ENCODE measurements at places on chromosomes 7 and 10.

DNA sequence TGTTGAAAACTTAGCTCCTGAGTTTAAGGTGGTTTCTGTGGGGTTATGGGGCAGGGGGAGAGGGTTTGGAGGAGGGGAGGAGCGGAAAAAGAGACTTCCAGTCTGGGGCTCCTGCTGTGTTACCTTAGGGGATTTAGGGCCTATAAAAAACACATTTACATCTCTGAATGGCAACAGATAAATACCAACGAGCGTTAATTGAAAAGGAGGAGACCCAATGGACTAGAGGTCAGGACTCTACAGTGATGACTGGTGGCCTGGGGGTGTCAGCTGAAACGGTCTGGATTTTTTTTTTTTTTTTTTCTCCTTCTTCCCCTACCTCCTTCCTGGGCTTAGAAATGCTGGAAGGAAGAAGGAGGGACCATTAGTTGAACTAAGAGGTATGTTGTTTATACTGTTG lies 47.4 kb downstream of the AUTS2 start:
- no peak for DNase-seq

- DNase-seq, result no peak
Measured at GRCh38 chr7:157661611-157661975, 324.8 kb downstream of the DNAJB6 start.

GRCh38 chr7:47249361-47249760 lies 332.6 kb downstream of the TNS3 start:
- DNase-seq, result no peak

DNA sequence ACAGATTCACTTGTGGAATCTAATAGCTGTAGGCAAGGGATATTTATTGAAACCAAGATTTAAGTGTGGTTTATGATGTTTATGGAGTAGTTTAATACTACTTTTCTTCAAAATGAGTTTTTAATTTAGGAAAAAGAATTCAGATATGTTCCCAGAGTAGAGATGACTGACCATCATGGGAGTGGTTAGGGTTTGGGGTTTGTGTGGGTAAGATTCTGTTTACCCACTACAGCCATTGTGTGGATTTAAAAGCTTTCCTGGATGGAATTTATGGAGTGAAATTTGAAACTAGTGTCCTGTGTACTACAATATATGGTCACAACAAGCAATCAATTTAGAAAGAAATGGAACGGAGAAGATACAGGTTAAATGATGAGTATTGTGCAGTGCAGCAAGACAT lies 453.5 kb downstream of the AUTS2 start:
- no peak for DNase-seq

DNA sequence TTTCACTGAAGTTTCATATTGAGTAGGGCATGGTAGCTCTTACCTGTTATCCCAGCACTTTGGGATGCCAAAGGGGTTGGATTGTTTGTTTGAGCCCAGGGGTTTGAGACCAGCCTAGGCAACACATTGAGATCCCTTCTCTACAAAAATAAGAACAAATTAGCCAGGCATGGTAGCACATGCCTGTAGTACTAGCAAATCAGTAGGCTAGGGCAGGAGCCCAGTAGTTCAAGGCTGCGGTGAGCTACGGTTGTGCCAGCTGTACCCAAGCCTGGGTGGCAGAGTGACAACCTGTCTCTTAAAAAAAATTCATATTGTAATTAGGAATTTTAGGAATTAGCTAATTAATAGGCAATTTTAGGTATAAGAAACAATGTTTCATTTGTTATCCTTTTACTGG lies 18.0 kb downstream of the BBIP1 start:
- no peak for DNase-seq

- DNase-seq, result no peak
Measured at GRCh38 chr7:100486753-100487446, 3.2 kb downstream of the NYAP1 start.

DNA sequence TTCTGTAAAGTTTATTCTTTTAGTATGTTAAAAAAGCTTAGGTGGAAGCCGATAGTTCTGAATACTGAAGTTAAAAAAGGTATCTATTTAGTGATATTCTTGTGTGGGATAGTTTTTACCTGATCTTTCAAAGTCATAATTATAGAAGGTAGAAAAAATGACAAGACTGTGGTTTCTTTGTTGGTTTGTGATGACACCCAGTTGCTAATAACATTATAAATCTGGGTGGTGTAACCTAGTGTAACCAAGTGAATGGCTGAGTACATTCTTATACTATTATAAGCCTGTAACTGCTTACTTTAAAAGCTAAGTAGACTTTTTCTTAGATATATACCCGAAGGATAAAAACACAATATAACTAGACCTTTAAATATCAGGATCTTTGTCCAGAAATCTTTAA lies 2.3 kb downstream of the CDK13 start:
- DNase-seq, result no peak

- no peak for DNase-seq
Measured at GRCh38 chr7:50962962-50963374, 180.3 kb upstream of the GRB10 start.

- no peak for DNase-seq
Measured at GRCh38 chr7:108809356-108809755, 239.7 kb downstream of the DNAJB9 start.

- no peak for DNase-seq
Measured at GRCh38 chr10:75607576-75607975, 176.2 kb downstream of the LRMDA start.

- DNase-seq, result no peak
Measured at GRCh38 chr10:18351421-18351820, 211.2 kb downstream of the CACNB2 start.

GRCh38 chr7:157508477-157508881 lies 171.7 kb downstream of the DNAJB6 start:
- DNase-seq, result no peak

DNA sequence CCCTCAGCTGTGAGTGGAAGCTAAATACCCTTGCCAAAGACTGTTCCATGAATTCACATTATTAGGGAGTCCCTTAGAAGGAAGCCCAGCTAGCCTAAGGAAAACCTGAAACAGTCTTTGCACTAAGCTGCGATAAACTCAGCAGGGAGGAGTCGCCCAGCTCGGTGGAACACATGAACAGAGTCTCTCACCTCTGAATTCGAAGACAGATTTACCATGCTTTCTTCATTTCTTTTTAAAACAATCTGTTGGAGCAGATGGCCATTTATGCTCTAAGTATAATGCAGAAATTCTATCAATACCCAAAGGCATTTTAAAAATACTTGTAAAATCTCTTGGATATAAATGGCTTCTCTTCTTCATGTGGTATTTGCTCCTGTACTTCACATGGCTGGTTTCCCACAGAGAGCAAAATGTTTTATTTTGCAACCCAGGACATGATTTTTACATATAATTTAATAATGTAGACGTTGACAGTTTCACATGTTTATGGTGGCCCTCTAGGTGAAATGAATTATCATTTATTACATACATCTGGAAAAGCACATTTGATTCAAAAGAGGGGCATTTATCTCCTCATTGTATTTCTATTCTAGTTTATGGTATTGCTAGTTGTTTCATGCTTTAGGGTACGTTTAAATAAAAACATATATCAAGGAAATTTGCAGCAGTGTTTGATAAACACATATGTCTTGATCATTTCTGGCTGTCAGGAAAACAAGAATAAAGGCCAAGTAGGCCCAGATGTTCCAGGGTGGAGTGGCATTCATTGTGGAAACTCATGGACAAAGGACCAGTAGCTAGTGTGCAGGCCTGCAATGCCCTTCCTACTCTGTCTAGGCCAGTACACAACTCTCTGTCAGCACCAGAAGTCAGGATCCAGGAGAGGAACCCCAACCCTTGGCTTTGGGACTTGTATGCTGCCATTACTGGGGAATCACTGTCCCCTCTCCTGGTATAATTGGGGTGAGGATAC lies 52.2 kb downstream of the LRGUK start:
- no peak for DNase-seq

GRCh38 chr10:49666685-49667084 lies 12.8 kb upstream of the C10orf53 start:
- DNase-seq, result no peak

GRCh38 chr7:77897004-77897547 lies 98.5 kb downstream of the PHTF2 start:
- no peak for DNase-seq

GRCh38 chr7:84236398-84236797 lies 41.8 kb upstream of the SEMA3A start:
- no peak for DNase-seq

DNA sequence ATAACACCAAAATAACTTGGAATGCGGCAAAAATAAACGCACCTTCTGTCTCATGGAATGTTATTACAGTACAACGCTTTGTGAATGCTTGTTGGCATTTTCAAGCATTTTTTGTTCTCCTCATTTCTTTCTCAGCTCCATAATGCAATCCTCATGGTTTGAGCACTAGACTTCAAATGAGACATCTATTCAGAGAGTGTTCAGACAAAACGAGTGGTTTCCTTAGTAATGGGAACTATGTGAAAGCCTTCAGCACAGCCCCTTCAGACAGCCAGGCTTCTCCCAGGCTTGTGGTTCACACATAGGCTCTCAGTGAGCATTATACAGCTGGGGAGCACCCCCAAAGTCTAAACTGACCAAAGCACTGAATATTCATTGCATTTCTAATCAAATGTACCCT lies 8.6 kb upstream of the LRRN3 start:
- no peak for DNase-seq

- no peak for DNase-seq
Measured at GRCh38 chr10:100742936-100743335, 2.4 kb upstream of the PAX2 start.

DNA sequence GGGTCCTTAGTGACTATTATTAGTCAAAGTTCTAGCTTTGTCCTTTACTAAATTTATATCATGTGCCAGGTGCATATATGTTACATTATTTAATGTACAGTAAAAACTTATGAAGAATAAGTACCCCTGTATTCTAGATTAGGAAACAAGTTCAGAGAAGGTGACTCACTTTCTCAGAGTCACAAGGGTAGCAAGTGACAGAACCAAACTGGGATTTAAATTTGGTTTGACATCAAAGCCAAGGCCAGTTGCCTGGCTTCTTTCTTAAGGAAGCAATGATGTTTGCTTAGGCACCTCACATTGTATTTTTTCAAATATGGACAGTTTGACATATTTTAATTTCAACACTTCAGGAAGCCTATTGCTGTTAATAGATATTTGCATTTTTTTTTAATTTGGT lies 2.5 kb downstream of the LSM8 start:
- DNase-seq, result no peak

DNA sequence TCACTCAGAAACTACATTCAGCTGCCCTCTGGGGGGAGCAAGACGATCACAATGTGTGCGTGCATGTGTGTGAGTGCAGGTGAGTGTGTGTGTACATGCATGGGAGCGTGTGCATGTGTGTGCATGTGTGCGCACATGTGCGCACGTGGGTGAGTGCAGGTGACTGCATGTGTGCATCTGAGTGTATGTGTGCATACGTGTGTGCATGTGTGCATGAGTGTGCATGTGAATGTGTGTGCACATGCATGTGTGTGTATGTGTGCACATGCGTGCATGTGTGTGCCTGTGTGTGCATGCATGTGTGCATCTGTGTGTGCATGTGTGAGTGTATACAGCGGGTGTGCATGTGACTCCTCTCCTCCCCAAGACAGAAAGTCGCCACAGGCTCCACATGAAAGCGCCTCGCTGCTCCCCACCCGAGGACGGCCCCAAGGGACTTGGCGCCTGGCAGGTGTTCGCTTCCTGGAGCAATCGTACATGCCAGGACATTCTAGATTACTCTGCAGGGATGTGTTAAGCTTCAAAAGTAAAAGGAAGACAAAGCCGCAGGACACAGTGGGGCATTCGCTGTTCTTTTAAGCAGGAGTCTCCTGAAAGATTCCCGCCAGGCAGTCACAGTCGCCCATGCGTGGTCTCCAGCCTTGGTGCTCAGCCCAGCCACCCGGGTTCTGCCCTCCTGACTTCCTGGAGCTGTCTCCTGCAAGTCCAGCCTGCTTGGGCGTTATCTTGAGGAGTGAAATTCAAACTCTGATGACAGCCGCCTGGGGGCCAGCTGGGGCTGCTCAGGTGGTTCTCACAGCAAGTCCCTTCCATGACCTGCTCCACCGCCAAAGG lies 42.0 kb upstream of the ADGRA1 start:
- no peak for DNase-seq

DNA sequence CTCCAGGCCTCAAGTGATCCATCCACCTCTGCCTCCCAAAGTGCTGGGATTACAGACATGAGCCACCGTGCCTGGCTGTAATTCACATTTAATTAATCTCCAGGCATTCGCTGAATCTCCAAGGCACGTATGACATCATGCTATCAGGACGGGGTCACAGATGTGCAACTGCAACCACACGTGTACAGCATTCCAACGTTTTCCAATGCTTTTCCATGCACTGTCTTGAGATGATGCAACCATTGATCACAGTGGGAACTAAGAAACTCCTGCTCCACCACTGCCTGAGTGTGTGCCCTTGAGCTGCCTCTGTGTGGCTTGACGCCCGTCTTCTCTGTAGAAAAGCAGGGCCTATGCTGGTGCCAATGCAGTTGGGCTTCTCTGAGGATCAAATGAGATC lies 119.8 kb upstream of the LYZL2 start:
- no peak for DNase-seq

GRCh38 chr7:44099669-44100068 lies 4.5 kb upstream of the AEBP1 start:
- DNase-seq, result no peak

DNA sequence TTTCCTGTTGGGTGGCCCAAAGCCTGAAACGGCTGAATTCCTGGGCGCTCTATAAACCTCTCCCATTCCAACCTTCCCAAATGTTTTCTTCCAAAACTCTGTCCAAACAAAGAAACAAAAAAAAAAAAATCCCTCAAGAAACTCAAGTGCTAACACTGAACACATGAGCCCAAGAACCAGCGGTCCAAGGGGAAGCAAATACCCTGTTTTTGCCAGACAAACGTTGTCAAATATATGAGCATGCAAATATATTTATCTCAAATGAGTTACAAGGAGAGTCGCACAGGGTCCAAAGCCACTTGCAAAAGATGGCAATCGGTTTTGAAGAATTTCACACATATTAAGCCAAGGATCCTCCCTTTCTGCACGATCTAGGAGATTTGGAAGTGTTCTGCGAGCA lies 23.3 kb upstream of the EMX2 start:
- no peak for DNase-seq

GRCh38 chr10:75569506-75569905 lies 138.1 kb downstream of the LRMDA start:
- DNase-seq, result no peak

GRCh38 chr10:3395458-3395861 lies 222.9 kb upstream of the PITRM1 start:
- DNase-seq, result no peak

DNA sequence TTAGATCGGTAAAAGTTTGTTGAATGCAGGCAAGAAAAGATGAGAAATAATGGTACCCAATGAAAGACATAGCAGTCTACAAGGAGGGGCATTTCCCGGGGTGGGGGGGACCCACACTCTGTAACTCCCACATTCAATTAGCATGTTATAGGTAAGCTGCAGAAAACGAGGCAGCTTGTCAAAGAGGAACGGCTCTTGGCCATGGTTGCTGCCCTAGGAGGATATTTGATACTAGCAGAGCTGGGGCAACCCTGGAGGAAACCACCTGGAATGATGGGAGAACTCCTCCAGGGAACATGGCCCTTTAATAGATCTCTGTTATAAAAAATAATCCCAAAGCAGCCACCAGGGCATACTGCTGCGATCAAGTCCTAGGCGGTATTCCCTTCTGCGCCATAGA lies 98.5 kb downstream of the EGFR start:
- DNase-seq, result no peak
